IPS DF 19.7 (cell line): ENCODE measurements at places on chromosomes 3 and 15.
A peak's percentile ranks its signal among the peaks of the same experiment; 100 is the strongest.

- no peak for DNase-seq
These were observed 24.3 kb downstream of the MTHFS start for GRCh38 chr15:79872358-79873017.

DNA sequence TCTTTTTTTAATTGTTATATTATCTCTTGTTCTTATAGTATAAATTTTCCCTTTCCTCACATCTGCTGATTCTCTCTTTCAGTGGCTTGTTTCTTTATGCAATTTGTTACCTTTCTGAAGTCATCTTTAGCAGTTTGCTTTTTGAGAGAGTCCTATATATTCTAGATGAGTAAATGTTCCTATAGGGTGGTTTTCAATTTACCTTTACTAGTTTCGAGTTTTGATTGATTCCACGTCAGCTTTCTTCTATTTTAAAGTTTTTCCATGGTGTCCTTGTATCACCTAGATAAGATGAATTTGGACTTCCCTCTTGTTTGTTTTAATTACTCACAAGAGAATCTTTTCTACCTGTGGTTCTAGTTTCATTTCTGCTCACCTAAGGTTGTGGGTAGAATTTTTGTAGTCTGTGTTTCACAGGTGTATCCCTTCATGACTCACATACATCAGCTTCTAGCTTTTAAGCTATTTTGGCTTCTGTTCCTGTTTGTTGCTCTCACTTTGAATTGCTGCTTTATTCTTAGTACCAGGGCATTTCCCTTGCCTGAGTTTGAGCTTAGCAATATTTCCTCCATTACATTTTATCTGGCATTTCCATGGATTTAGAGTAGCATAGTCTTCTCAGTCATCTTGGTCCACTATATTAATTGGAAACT is 6.4 kb downstream of the TEX9 start:
- no peak for DNase-seq

DNA sequence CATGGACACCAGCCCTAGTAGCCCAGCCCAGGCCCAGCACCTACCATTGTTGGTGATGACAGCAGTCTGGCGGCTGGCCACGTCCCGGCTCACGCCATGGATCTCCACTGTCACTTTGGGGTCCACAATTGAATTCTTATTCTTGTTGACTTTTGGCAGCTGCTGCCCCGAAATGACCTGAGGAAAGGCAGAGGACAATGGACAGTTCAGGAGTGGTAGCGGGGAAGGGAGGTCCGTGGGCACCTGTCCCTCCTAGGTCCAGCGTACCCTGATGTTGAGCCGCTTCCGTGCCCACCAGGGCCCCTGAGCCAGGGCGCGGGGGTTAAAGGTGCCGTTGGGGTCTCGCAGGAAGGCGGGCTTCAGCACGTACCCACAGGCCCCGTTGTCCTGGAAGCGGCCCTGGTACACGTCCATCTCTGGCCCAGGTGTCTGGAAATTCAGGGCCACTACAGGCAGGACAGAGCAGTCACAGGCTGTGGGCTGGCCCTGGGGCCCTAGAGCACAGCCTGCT is 17.7 kb downstream of the VILL start:
- no peak for DNase-seq

DNA sequence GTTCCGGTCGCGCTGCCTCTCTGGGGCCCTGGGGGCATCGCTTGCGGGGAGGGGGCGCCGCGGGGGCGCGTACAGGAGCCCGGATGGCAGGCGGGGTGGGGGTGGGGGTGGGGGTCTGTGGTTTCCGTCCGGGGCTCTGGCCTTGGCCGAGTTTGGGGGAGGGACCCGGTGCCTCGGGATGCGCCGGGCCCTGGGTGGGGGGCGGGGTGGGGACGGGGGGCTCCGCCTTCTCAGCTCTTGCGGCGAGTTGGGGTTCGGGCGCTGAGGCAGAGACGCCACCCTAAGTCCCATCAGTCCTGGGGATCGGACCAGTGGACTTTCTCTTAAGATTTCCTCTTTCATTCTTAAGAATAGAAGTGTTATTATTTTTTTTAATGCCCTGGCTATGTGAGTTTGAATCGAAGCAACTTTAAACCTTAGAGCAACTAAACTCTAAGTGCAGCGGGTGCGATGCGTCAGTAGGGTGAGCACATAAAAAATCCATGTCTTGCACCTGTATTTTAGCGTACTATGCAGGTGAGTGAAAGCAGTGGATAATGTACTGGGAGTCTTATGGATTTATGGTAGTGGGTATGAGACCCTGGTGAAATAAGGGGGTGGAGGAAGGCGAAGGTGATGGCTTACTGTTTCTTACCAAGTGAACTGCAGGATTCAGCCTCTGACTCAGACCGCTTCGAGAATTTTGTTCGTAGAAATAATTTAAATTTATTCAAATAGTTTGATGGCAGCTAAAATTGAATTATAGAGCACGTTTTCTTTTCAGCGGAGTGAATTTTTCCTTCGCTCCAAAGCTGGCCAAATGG is 762 bp downstream of the CTNNB1 start:
- no peak for DNase-seq

DNA sequence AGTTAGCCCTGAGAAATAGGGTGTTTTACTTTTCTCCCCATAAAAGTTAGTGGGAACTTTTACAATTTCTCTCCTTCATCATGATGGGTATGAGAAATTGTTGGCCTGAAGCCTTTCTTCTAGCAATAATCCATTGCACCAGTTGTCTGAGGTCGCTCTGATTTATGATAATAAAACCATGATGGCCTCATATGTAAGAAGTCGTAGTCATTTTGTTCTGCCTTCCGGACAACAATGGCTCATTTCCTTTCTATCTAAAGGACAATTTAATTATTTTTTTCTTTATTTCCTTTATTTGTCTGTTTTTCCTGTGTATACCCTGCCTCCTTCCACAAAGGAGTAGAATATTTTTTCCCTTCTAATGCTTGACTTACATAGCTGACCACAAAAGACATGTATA is 31.6 kb upstream of the GNB4 start:
- no peak for DNase-seq

- no peak for DNase-seq
These were observed 225.5 kb upstream of the IL12A start for GRCh38 chr3:159763011-159763601.

DNA sequence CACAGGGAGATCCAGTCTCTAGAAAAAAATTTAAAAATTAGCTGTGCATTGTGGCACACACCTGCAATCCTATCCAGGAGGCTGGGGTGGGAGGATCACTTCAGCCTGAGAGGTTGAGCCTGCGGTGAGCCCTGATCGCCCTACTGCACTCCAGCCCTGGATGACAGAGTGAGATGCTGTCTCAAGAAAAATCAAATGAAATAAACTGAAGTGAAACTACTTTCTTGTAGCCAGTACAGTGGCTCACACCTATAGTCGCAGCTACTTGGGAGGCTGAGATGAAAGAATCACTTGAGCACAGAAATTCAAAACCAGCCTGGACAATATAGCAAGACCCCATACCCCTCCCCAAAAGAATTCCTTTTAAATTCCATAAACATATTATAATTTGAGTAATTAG is 35.4 kb downstream of the SMARCC1 start:
- DNase-seq = no peak

DNA sequence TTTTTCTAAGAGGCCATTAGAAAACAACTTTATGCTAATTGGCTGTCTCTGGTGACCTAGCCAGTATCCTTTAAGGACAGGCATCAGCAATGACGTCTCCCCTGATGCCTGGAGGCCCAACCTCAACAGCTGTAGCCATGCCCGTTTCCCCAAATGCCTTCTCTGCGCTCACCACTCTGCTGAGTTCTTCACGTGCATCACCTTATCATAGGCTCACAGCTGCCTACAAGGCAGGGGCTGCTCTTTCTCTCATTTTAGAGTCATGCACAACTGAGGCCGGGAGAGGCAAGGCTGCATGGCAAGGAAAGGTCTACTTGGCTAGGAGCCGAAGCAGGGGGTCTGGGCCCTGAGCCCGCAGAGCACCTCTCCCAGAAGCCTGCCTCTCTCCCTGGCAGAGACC is 43.9 kb upstream of the SEC13 start:
- no peak for DNase-seq

DNA sequence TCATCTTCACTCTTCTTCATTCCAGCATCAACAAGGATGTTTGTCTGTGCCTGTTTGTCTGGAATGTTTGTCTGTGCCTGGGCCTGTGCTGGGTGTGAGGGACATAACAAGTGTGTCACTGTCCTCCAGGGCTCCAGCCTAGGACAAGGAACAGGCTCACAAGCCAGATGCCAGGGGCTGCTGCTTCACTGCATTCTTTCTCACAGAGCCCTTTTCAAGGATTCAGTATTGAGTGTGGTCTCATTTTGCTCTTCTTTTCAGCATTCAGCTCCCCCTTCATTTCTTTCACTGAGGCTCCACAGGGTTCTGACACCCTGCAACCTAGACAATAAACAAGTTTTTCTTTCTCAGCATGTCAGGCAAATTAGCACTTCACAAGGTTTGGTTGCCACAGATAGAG is 43.6 kb upstream of the KY start:
- no peak for DNase-seq

DNA sequence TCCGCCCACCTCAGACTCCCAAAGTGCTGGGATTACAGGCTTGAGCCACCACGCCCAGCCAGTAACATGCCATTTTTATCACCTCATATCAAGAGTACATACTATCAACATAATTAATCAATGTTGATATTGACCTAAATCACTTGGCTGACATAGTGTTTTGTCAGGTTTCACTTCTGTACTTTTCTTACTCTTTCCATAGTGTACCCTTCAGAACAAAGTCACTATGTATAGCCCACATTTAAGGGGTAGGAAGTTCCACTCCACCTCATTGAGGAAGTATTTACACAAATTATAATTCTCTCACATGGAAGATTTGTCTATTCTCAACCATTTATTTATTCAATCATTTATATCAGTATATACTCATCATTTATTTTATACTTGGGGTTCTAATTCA is 145.2 kb downstream of the STAG1 start:
- no peak for DNase-seq

DNA sequence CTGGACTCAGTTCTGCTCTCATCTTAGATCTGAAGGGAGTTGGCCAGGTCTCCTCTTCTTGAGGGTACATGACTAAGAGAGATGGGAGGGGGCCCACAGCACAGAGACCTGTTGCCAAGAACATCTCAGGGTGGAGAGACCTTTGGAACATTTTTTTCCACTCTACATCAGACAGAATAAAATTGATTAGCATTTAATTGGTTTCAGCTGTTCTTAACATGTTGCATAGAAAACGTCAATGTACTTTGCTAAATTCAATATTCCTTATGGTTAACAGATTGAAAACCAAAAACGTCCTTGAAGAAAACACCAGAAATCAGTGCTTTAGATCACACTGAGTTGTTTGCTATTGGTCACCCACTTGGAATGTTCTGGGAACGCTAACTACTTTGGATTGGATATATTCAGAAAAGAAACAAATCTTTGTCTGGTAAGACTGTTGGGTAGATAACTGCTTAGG is 36.4 kb upstream of the FSTL1 start:
- no peak for DNase-seq

GRCh38 chr15:64493641-64494040 is 33.3 kb downstream of the ZNF609 start:
- DNase-seq = no peak

- DNase-seq = no peak
These were observed 5.7 kb upstream of the DYNLT2B start for GRCh38 chr3:196323691-196324090.

DNA sequence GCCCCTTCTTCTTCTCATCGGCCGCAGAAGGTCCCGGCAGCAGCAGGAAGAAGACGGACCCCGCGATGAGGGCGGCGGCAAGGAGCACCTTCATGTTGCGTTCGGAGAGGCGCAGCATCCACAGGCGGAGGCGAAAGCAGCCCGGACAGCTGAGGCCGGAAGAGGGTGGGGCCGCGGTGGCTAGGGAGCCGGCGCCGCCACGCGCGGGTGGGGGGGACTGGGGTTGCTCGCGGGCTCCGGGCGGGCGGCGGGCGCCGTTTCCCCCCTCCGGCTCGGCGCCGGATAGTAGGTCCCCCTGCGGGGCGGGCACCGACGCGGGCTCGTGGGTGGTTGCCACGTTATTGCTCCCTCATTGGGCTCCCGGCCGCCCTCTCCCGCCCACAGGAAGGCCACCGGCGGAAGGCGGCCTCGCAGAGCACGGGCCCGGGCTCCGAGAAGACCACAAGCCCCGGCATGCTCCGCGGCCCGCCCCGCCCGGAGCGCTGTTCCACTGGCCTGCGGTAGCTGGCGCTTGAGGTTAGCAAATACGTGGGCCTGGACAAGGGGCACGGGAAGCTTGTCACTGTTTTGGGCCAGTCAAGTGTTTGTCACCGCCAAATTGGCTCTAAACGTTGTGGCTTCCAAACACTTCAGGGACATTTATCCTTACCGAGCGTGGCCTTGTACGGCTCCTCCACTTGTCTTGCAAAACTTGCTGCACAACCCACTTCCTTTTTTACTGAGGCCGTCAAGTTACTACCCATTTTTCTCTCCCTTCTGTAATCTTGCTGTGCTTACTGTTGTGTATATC is at the start of gene PPIB:
TSS of gene PPIB (minus strand) at position 154 of the 790 bp plus-strand sequence. CDS start at position 118, 36 bp downstream.
- peak; percentile 86 for DNase-seq

DNA sequence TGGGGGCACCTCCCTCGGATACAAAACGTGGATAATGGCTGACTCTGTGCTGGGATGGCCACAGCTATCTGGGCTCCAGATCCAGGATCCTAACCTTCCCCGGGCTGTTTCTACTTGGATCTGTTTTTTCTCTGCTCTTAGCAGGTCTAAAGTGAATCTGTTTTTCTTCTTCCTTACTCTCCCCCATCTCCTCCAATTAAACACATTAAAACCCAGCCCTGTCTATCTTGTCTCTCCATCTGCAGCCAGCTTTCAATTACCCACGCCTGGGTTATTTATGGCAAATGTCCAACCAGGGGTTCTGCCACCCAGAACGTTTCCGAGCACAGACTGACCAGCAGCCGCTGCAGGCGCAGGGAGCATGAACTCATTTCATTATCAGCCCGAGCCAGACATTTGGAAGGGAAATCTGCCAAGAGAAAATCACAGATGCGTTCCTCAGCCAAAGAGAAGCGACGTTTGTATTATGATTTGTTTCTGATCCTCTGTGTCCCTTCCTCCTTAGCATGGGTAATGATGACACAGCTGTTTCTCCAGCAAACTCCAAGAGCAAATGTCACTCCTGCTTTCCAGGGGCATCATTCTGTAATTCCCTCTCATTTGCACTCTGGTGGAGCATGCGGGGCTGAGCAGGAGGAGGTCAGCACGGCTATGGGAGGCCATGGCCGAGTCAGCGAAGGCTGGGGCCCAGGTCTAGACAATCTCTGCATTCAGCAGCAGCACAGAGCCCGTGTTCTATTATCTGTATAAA is 42.0 kb downstream of the UMPS start:
- DNase-seq = no peak

DNA sequence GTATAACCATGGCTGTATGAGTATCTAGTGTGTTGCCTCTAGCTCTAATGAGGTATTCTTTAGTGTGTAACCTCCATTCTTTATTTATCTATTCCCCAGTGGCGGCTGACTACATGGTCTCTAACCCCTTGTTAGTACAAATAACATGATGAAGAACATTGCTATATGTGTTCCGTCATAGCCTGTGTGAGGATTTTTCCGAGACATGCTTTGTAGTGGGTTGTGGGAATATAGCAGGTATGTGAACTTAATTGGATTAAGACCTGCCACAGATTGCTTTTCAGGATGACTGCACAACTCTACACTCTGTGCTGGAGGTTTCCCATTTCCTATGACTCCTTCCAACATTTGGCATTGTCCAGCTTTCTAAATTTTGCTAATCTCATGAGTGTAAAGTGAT is 563.4 kb downstream of the ROBO1 start:
- no peak for DNase-seq
